EH (cell line): ENCODE measurements at places on chromosomes 7 and 10.
A peak's percentile ranks its signal among the peaks of the same experiment; 100 is the strongest.

GRCh38 chr10:12165036-12165435 is 30.7 kb downstream of the NUDT5 start:
- no peak for DNase-seq

GRCh38 chr7:125061776-125062397 is 132.3 kb upstream of the POT1 start:
- DNase-seq, result peak; percentile 40

DNA sequence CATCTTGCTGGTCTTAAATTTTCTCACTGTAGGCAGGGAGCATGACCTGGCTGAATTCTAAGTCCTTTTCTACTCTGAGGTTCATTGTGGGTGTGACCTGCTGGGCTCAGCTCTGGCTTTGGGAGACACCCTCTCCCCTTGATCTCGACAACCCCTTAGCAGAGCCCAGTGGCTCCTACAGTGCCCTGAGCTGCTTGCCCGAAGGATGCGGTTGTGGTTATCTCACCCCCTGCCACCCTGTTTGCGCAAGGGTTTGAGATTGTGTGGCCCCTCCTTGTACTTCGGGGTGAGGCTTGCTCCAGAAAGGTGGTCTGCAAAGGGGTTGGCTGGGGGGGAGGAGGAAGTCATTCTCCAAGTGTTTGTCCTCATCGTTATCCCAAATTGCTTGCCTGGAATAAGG is 55.3 kb downstream of the TCF7L2 start:
- DNase-seq, result no peak

DNA sequence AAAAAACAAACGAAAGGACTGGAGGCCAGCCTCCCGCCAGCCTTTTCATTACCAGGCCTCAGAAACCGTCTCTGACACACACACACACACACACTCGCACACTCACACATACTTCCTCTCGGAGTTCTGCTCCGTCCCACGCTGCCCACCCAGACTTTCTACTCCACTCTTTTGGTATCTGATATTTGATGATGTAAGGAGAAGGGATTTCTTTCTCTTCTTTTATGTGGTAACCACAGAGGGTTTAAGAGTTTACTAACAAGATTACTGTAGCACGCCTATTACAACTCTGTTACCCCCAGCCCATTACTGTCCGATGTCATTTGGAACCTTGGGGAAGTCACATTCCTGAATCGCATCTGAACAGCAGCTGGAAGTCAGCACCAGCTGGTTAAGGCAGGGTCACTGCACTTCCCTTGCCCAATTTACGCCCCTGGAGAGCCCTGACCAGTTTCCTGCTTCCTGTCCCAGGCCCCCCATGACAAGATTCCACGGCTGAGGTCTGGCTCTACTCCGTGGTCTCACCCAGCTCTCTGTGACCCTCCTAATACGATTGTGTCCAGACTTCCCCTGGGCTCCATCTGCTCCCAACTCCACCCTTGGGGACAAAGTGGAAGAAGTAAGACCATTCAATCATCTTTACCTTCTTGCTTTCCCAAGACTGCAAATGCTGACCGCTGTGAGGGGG is 1.1 kb downstream of the DENND2A start:
- DNase-seq, result peak; percentile 76

DNA sequence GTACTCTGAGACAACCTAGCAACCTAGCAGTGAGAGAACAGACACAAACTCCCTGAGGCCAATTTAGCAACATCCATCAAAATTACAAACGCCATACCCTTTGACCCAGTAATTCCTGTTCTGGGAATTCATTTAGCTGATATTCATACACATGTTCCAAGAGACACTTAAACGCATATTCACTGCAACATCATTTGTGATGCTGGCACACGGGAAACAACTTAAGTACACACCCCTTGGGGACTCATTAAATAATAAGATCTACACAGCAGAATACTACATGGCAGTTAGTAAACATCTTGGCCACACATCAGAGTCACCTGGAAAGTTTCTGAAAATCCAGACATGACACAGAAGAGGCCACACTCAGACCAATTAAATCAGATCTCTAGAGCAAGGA is 17.6 kb downstream of the NUDCD3 start:
- DNase-seq, result no peak

GRCh38 chr7:14931511-14932215 is 29.1 kb upstream of the DGKB start:
- no peak for DNase-seq
